Stimulated activated CD4-positive, alpha-beta T cell treated with anti-CD3 and anti-CD28 coated beads, Interleukin-1b, Interleukin-23, amount 100 ng/mL, for 1 hour (primary cell): ENCODE measurements at places on chromosomes 2 and 18.

- no peak for DNase-seq
Observed at GRCh38 chr2:26162963-26163362, 9.9 kb upstream of the GAREM2 start.

GRCh38 chr2:62570861-62571698 is 65.1 kb upstream of the TMEM17 start:
- DNase-seq = no peak

DNA sequence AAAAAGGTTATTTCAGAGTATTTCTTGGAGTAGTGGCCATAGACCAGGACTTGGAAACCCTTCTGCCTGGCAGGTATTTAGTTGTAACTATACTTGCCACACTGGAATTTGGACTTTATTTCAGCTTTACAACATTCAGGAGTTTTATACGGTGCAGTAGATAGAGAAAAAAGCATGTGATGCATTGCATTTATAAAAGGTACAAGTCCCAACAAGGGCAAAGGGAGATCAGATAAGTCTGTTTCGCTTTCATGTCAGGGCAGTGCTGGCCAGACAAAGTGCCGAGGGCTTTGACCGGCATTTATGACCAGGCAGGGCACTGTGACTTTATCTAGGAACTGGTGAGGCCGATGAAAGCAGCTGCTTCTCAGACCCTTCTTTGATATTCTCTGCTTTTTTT is 145.4 kb downstream of the RTN4 start:
- DNase-seq = no peak

DNA sequence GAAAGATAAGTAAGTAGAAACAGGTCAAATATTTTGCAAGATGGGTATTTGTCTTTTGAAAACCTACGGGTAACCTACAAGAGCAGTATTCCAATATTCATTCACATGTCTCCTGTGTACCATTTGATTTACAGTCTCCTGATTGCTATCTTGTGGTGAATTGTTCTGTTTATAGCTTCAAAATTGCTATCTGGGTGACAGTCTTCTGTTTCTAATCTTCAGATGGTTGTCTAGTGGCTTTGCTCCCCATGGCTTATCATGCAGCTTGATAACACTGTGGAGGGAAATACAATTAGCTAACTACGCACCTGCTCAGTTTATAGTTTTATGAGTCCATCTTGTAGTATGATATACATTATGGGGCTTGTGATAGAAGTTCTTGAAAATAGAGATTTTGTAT is 816.8 kb downstream of the CPS1 start:
- no peak for DNase-seq

- no peak for DNase-seq
Observed at GRCh38 chr2:61536180-61536571, 2.0 kb downstream of the XPO1 start.

DNA sequence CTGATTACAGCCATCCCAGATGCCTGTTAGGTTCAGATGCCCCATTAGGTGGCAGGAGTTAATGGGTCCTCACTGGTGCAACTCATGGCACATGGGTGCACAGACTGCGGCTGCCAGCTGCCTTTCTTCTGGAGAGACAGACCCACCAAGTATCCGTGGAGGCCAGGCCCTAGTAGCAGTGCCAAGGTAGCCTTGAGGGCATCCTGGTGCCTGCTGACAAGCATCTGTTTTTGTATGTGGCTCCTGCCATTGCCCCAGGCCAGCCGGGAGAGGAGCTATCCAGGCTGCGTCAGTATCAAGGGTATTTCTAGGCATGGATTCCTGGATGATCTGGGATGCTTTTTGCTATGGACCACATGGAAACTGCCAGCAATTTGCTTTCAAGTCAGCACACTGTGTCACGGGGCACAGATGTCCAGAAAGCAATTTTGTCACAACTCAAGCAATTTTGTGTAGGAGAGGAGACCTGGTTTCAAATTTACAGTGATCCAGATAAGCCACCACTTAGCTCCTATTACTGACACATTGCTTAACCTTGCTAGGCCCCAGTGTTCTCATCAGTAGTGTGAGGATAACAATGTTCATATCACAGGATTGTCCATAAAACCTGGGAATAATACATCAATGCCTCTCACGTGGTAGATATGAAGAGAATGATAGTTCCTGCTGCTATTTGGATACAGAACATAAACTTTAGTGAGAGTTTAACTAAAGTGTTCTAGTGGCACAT is 815.1 kb upstream of the RAB6C start:
- no peak for DNase-seq

DNA sequence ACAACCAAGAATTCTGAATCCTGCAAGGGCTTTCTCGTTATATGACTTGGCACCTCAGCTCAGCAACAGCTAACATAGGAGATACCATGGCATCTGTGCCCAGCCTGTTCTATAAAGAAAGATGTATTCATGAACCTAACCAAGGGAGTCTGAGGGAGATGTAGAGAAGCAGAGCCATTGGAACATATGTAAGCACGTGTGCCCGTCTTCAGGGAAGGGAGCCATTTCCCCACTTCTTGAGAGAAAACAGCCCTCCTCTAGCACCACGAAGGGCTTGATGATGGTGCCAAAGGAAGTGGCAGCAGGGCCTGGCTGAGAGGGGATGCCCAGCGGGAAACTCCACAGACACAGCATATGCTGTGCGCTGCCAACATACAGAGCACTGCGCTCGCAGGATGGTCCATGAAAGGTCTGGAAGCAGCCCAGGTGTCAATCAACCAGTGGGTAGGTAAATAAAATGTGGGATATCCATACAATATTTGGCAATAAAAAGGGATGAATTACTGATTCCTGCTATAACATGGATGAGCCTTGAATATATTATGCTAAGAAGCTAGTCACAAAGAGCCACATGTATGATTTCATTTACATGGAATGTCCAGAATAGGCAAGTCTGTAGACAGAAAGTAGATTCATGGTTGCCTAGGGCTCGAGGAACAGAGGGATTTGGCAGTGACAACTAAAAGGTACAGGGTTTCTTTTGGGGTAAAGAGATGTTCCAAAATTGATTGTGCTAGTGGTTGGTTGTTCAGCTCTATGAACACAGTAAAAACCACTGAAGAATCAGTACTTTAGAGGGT is 16.1 kb downstream of the TMEM247 start:
- no peak for DNase-seq

GRCh38 chr2:100923461-100924060 is 78.5 kb upstream of the RPL31 start:
- no peak for DNase-seq

DNA sequence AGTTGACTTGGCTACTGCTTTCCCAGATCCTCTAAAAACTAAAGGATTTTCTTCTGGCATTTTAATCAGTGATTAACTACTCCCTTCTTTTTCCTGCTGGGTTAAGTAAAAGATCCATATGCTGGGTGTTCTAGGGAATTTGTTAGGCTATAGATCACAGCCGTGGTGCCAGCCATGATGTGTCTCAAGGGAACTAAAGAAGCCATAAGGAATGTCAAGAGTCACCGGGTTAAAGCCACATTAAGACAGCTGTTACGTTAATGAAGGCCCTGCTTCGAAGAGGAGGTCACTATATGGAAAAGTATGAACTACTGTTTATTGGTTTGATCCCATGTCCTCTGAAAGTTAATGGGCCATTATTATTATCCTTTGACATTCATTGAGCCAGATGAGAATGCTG is 70.7 kb downstream of the PAX3 start:
- no peak for DNase-seq

DNA sequence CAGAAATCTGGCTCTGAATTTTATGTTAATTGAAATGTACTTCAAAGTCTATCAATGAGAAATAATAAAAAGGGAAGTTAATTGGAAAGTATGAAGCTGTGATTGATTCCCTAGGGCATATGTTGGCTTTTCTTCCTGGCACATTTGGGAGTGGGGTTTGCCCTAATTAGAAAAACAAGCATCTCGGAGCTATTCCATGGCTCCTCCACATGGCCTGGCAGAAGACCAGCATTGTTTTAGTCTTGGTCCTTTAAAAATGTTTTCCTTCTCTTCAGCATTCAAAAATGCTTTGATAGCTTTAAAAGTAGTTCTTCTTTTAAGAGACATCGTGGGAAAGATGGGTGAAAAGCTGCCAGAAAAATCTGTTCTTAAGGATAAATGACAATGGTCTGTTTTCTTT is 445.5 kb upstream of the PKDCC start:
- DNase-seq = no peak

GRCh38 chr2:77999376-77999775 is 477.2 kb upstream of the LRRTM4 start:
- no peak for DNase-seq

DNA sequence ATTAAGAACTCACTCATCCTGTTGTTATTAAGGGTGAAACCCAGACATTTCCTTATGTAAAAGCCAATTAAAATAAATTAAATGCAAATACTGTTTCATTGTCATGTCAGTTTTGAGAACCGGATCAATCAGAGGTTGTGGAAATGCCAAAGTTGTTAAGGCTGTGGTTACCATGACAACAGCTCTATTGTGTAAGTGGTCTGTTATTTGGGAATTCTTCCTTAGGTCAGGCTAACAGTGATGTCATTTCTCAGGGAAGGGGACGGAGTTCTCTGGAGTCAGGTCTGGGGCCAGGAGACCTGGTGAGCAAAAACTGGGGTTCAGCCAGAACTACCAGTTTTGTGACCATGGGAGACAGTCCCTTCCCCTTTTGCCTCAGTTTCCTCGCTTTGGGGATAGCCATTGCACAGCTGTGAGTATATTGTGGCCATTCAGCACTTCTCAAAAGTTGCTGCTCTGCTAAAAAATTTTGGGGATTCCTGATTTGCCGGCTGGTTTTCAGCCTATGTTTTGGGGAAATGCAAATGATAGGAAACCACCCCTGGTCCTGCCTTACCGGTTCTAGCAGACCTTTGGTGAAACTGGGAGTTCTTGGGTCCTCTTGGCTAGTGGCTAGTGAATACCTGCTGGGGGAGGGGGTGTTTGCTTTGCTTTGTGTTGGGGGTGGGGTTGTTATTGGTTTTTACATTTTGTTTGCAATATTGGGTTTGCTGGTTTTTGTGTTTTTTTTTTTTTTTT is 21.6 kb downstream of the HPCAL1 start:
- no peak for DNase-seq

GRCh38 chr2:152420363-152420762 is 85.4 kb downstream of the FMNL2 start:
- DNase-seq = no peak

DNA sequence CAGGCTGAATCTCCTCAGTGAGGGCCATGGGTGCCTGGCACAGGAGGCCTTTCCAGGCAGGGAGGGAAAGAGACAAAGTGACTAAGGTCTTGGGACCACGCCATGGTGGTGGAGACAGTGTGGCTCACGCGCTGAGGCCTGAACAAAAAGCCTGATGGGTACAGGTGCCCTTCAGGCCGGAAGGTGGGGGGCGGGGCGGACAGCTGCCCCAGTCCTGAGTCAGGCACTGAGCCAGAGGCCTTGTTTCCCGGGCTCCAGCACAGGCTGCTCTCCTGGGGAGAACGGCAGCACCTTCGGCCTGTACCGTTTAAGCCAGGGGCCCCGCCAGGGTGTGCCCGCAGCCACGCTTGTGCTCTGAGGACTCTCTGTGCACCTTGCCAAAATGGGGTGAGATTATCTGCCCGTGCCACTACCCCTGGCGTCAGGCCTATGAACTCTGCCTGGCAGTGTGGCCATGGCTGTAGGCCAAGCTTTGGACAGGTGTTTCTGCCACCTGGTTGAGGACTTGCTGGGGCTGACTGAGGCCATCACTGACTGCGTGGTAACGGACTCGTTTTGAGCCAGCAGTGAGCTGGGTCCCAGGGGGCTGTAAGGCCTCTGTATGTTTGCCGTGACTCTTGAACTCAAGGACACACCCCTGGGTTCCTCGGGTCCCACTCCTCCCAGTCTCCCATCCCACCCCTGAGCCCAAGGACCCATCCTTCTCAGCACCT is 31.7 kb upstream of the DNMT3A start:
- DNase-seq = no peak

GRCh38 chr18:58135183-58135641 is 91.2 kb downstream of the NEDD4L start:
- DNase-seq = no peak

DNA sequence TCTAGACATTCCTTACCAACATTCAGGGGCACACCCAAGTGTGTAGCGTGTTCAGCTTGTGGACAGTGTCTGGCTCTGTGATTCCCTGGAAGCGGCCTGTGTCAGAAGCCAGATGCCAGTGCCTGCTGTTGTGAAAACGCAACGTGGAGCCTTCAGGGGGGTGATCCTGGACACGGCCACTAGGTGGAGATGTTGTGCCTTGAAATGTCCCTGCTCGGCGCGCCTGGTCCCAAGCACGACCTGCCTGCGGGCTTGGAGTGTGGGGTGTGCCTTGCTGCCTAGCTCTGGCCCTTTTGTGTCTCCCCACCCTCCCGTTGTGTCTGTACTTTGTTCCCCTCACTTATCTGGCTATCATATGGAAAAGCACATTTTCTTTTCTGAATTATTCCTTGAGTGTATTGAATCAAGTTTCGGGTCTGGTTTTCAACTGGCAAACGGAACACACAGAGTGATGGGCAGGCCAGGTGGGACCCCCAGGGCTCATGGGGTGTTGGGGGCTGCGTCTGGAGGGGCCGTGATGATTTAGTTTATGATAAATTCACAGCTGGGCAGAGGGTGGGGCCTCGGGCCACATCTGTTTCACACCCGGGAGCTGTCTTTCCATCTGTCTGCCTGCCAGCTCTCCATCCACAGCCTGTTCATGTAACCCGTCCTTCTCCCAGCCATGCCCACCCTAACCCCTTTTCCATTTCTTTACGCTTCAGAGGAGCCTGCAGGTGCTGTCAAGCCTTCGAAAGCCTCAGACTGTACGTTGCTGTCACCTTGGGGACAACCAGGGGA is 95.5 kb downstream of the DYSF start:
- peak; percentile 49 for DNase-seq

DNA sequence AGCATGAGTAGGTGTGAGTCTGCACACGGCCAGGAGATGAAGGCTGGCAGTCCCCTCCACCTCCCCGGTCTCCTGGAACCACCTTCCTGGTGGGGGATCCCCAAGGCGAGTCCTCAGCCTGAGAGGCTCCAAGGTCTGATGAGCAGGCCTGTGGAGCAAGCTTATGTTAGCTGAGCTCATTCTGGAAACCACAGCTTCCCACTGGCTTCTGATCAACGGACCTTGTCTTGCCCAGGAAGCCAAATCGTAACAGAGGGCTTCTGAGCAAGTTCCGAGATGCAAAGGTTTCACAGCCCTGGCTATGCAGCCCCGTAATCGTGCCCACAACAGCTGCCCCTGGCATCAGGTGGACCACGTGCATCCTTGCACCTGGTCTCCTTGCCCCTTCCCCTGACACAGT is 28.8 kb upstream of the GPR55 start:
- DNase-seq = no peak

- DNase-seq = no peak
Observed at GRCh38 chr2:111670776-111671175, 213.2 kb downstream of the ANAPC1 start.
